ENCODE measurements at places on chromosomes 13 and 19.

DNA sequence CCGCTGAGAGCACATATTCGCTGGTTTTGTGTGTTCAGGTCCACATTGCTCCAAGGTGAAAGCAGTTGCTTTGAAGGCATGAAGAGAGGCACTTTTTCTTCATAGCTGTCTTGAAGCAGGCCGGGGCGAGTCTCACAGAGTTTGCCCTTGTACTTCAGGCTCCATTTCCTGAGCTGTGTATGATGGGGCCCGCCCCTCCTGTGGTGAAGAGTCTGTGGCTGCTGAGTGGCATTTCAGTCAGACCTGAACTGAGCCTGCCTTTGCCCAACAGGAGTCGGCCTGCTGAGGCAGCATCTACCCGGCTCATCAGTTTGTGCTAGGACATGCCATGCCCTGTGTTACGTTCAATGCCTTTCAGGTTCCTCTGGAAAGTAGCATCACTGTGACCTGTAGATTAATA is 44.4 kb upstream of the C1QTNF9 start:
- no peak for DNase-seq

GRCh38 chr13:108657519-108657918 is 28.1 kb downstream of the MYO16 start:
- DNase-seq: no peak

- DNase-seq: peak; percentile 89
These were observed at the start of gene DPF1 for GRCh38 chr19:38224014-38224862. Gene DPF1 (minus strand): TSS chr19:38224222. CDS start chr19:38224142, 80 bp downstream.

- peak; percentile 84 for DNase-seq
These were observed 75.2 kb upstream of the MRI1 start for GRCh38 chr19:13689085-13689484.

DNA sequence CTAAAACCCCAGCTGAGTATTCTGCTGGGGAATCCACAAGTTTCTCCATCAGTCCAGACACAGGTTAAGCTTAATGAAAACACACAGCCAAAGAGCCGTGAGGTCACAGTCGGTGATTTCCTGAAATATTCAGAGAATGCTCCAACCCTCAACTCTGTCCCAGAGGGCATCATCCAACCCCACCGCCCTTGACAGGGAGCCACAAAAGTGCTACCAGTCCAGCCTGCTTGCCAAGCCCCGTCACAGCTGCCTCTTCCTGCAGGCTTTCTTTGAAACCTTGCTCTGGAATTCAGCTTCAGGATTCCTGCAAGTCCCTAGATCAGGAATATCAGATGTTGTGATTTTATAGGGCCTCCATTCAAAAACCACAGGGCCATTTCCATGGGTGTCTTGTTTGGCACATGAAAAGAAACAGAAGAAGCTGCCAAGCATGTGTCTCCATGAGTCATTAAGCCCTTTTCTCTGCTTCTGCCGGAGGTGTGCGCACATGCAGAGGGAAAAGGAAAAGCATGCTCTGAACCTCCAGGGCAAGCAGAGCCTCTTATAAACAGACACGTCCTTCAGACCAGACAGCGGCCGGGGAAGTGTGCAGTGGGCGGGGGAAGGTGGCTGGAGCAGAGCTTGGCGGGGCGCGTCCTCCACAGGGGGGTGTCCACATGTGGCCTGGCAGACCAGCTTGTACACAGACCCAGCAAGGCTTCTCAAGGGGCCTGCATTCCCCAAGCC is 164.7 kb downstream of the KATNAL1 start:
- peak; percentile 67 for DNase-seq

DNA sequence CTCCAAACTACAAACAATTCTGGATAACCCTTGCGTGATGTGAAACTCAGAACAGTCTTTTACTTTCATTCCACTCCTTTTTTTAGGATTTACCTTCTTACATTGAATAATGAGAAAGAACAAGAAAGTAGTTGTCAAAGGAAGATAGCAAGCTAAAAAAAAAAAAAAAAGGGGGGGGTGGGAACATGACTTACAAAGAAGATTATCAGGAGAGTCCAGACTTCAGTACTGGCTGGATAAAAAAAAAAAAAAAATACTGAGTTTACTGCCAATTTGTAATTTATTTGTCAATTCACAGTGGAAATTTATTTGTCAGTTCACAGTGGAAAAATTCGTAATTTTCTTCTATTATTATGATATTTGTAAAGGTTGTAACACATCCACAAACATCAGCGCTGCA is 792.4 kb upstream of the SLITRK5 start:
- no peak for DNase-seq

- no peak for DNase-seq
These were observed 372.4 kb downstream of the SUCLA2 start for GRCh38 chr13:47628666-47629065.

DNA sequence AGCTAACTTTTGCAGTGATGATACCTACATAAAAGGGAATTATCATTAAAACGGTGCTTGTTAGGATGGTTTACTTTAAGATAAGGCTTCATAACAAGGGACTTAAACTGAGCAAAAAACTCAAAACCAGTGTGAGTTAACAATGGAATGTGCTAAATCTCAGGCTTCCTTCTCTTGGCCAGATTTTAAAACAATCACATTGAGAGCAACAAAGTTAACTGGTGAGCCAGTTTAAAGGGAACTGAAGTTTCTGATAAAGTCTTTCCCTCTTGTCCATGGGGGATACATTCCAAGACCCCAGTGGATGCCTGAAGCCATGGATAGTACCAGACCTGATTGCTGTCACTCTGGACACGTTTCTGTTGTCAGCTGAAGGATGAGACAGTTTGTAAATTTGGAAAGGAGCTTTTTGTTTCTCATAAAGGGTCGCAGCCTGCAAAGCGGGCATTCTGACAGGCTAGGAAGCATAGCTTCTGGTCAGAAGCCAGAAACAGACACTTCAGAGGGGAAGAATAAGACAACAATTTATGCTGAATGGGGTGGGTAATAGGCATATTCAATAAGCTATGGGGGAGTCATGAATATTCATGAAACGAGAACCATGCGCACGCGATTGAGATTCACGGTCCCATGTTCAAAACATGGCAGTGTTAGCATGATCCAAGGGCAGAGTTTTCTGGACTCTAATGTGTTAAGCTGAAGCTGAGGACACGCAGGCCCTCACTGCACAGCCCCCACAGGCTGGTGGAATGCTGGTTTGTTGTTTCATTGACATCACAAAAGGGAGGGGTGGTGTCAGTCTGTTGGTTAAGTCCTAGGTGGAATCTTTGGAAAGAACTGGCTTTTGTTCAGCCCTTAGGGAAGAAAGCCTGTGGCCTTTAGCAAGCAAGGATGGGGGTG is 150.6 kb upstream of the RNF113B start:
- peak; percentile 59 for DNase-seq

DNA sequence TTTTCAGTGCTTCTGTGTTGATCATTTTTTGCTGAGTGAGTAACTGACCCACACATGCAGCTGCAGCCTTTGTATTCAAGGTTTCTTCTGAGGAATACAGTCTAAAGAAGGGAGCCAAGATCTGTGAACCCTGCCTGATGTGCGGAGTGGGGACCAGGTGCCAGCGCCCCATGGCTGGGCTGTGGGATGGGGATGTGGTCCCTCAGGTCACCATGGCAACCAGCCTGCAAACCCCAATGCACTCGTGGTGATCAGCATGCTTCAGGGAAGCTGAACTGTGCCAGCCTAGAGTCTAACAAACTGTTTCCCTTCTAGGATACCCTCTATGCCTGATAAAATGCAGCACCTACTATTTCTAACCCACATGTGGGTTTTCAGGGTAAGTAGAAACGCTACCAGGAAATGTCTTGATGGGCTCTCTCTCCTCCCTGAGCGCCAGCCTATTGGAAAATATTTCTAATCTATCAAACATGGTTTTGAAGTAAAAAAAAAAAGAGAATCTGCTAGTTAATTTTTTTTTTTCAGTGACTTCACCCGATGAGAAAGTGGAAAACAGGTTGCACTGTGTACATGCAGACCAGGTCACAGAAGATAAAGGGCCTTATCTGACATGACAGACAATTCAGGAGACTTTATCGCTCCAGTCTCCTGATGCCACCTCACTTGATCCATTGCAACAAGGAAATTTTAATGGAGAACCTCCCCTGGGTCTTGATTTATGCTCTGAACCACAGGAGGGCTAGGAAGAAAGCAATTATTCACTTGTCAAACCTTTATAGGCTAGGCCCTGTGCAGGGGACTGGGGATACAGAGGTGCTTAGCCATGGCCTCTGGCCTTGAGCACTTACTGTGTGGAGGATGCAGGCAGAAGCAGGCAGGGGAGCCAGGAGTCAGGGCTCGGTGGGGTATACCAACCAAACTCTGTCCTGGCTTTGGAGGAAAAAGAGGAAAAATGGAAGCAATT is 51.1 kb downstream of the RASL11A start:
- DNase-seq: no peak

DNA sequence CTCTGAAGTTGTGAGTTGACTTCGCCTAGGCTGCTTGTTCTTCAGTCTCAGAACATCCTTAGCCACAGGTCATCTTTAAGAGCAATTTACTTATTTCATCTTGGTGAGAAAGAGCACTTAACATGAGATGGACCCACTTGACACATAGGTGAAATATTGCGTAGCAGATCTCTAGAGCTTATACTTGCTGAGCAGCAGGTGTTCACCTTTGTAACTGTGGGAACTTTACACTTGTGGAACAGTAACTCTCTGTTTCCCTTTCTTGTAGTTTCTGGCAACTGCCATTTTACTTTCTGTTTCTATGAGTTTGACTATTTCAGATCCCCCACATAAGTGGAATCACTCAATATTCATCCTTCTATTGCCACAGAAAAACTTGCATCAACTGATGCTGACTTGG is 95.7 kb downstream of the SLC10A2 start:
- DNase-seq: no peak

DNA sequence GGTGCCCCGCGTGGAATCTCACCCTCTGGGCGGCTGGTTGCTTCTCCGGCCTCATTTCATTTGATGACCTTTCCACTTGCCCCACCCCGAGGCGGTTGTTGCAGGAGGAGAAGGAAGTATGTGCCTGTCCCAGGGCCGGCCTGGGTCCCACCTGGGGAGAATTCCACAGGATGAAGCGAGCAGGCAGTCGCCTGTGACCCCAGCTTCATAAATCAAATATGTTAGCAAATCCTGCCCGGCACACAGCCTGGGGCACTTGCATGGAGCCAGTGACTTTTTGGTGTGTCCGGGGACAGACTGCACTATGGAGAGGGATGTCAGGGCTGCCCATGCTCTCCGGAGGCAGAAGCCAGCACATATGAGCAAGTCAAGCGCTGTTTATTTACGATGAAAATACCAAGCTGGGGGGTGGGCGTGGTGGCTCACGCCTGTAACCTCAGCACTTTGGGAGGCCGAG is 19.7 kb upstream of the ZBTB7A start:
- no peak for DNase-seq

GRCh38 chr19:3387645-3388589 is 21.5 kb downstream of the NFIC start:
- DNase-seq: peak; percentile 95

DNA sequence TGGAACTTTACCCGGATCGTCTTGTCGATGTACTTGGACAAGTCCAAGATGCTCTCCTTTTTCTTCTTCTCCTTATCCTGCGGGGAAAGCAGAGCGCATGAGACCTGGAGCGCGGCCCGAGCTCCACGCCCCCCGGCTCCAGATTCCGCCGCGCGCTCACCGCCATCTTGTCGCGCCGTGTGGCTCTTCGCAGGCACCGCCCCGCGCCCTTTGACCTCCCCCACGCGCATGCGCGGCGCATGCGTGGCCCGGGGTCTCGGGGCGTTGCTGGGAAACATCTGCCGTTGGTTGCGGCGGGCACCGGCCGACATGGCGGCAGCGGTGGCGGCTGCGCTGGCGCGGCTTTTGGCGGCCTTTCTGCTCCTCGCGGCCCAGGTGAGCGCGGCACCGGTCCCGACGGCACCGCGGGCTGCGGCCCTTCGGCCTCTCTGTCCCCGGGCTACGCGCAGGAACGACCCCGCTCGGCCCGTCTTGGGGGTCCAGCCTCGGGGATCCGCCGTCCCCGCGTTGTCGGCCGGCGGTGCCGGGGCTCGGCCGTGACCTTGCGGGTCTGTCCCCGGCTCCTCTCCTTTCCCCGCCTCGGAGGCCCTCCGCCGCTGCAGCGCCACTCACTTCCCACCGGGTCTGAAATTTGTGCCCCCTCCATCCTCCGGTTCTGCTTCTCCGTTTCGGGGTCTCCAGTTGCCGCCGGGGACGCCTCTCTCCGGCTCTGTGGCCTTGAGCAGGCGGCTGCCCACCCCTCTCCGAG is at the start of the genes LSM7 and SPPL2B:
TSS of gene LSM7 (minus strand) at position 186 of the 748 bp plus-strand sequence. CDS start at position 166, 20 bp downstream.
TSS of gene SPPL2B (plus strand) at position 284 of the 748 bp plus-strand sequence. CDS start at position 310, 26 bp downstream.
- DNase-seq: peak; percentile 97

- DNase-seq: no peak
These were observed 49.5 kb downstream of the SLC7A1 start for GRCh38 chr13:29545988-29546387.

DNA sequence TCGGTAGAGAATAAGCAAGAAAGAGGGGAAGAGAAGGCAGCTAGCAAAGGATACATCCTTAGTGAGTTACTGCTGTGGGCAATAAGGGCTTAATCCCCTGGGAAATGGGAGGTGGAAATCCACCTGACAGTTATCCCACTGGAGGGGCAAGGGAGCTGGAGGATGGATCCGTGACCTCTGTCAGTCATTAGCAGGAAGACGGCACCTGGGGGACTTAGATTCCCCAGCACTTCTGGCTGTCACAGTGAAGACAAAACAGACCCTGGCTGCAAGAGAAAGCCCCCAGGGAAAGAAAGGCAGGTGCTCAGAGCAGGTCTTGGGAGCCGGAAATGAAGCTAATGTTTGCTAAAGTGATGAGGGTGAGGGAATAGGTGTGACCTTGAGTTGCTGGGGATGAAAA is 70.4 kb upstream of the MRI1 start:
- DNase-seq: no peak

DNA sequence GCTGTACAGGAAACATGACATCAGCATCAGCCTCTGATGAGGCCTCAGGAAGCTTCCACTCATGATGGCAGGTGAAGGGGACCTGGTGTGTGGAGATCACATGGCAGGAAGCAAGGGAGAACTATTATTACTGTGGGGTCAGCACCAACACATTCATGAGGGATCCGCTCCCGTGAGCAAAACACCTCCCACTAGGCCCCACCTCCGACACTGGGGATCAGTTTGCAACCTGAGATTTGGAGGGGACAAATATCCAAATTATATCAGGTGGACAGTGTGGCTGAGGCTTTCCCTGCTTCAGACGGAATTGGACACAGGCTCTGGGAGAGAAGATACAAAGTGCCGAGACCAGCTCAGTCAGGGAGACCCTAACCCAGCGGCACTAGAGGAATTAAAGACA is 5.7 kb upstream of the ZNF792 start:
- no peak for DNase-seq

- DNase-seq: no peak
These were observed 298.7 kb downstream of the RFC3 start for GRCh38 chr13:34116651-34117050.

GRCh38 chr19:1866693-1867348 is 3.4 kb upstream of the KLF16 start:
- DNase-seq: no peak

GRCh38 chr13:47287291-47287751 is 390.5 kb upstream of the HTR2A start:
- DNase-seq: no peak

DNA sequence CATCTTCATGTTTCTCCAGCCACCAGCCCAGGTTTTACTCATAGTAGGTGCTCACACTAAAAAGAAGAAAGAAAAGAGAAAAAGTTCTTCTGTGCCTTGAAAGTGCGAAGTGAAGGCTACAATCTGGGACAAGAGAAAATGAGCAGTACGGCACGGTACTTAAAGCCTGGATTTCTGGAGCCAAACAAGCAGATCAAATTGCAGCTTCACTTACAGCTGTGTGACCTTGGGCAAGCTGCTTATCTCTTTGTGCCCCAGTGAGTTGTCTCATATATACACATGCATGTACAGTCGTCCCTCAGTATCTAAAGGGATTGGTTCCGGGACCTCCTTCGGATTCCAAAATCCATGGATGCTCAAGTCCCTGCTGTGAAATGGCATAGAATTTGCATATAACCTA is 41.8 kb downstream of the GSX1 start:
- no peak for DNase-seq
